ENCODE measurements at places on chromosomes 11 and 22.
A peak's percentile ranks its signal among the peaks of the same experiment; 100 is the strongest.

- no peak for DNase-seq
These were observed 8.2 kb downstream of the ARHGEF12 start for GRCh38 chr11:120344302-120345004.

DNA sequence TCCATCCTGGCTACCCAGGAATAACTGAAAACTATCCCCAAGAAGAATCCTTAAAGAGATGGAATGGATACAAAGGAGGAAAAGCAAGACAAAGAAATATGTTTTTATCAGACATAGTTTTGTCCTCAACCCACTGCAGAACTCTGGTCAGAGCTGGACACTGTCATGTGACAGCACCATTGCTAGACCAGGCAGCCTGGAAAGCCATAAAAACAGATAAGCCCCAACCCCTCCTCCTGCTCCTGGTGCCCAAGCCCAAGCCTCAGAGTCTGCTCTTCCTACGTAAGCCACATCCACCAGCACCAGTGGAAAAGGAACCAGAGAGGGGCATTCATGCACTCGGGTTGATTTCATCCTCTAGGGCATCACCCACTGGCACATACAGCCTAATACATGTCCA is 116.9 kb downstream of the TRIM29 start:
- DNase-seq, result no peak

- no peak for DNase-seq
These were observed 230.9 kb upstream of the UBASH3B start for GRCh38 chr11:122424636-122425035.

GRCh38 chr22:42069801-42070516 is 653 bp downstream of the NAGA start:
- DNase-seq, result no peak

- DNase-seq, result no peak
These were observed 70.7 kb downstream of the MN1 start for GRCh38 chr22:27730641-27731433.

GRCh38 chr11:100563541-100564280 is 123.4 kb upstream of the ARHGAP42 start:
- DNase-seq, result no peak

- DNase-seq, result no peak
These were observed 15.4 kb upstream of the SOX10 start for GRCh38 chr22:37999640-38000272.

- no peak for DNase-seq
These were observed 9.7 kb upstream of the FGF3 start for GRCh38 chr11:69828971-69829344.

- no peak for DNase-seq
These were observed 5.4 kb downstream of the KBTBD4 start for GRCh38 chr11:47573321-47573720.

DNA sequence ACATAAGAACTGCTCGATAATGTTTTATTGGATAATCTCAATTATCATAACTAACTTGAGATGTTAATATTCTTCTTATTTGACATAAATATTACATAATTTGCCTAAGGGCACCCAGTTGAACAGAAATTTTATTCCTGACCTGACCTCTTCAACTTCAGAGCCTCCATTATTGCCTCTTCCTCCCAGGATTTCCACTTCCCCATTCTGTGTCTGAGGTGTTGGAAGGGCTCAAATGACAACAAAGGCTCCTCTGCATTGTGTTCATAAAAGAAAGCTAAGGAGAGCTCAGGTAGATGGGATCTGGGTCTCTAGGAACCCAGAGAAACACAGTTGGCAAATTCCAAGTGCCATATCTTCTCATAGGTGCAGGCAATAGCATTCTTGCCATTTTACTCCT is 61.2 kb upstream of the ARHGAP20 start:
- no peak for DNase-seq

DNA sequence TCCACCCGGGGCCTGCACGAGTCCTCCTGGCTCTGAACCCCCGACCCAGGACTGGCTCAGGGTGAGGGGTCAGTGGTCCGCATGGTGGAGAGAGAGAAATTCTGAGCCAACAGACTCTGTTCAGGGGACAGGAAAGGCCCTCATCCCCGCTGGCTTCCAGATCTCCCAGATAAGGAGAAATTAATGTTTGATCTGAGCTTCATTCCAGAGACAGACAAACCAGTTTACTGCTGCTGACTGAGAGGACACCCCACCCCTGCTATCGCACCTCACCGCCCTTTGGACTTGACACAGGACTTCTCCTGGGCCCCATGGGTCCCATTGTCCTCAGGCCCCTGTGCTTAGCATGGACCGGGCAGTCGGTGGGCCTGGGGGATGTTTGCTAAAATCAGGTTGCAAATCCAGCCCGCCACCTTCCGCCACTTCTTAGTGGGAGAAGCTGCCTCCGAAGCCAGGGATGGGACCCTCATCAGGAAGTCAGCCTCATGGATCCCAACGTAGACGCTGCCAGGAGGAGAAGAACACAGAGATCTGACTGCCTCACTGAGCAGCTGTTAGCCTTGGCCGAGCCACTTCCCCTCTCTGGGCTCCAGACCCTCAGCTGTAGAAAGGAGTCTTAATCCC is 11.2 kb upstream of the UPK3A start:
- DNase-seq, result peak; percentile 98

DNA sequence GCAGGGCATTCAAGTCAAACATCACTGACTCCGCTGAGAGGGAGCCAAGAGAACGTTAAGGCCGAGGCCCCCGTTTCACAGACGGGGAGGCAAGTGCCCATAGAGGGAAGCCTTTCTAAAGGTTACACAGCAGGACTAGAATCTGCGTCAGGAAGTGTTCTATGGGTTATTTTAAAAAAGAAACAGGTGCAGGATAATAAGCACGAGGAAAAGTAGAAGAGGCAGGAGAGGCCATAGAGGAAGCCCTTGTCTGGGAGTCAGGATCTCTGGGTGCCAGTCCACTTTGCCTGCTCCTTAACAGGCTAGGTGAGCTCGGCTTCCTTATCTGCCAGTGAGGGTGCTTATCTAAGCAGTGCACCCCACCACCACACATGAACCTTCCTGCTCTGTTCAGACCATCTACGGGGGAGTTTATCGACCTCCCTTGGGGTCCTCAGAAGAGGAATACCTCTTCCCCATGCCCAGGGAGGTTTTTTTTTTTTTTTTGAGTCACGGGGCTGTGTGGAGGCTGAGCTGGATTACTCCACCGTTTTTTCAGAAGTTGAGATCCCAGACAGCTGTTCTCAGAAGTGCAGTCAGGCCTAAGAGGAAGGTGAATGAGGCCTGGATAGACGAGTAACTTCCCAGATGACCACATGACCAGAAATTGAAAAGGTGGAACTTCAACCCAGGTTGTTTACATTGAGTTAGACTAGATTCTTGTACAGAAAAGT is 1.2 kb upstream of the FCHSD2 start:
- peak; percentile 67 for DNase-seq

- DNase-seq, result peak; percentile 78
These were observed 14.0 kb downstream of the EP300 start for GRCh38 chr22:41106122-41106968.

- no peak for DNase-seq
These were observed 107.2 kb upstream of the E2F8 start for GRCh38 chr11:19347911-19348310.

GRCh38 chr11:19832086-19832750 is 119.6 kb downstream of the NAV2 start:
- no peak for DNase-seq

GRCh38 chr11:84865791-84866535 is 761.2 kb downstream of the DLG2 start:
- DNase-seq, result no peak

GRCh38 chr22:27389727-27390075 is 411.9 kb downstream of the MN1 start:
- DNase-seq, result no peak

DNA sequence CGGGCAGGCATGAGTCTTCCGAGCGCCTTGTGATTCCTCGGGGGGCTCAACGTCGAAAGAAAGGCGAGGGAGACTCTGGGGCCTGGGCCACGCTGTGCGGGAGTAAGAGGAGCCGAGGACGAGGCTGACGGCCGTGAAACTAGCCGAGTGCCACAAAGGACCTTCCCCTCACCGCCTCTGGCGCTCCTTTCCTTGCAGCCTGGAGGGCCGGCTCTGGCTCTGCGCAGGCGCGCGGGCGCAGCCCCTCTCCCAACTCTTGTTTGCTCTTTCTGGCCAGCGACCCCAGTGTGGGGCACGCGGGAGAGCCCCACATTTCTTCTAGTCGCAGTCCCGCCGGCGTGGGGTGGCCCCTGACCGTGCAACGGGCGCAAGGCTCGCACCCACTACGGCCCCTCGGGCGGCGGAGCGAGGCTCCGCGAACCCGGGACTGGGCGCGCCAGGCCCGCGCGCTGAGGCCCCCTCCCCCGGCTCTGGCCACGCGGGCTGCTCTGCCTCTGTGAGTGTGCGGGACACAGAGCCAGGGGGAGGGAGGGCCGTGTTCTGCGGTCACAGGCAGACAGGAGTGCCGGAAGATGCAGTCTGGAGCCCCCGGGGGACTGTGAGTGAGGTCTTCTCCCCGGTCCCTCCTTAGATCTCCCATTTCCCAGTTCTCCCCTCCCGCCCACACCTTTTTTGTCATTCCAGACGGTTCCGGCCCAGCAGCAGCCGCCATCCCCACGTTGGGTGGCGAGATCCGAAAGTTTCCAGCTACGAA is 1.0 kb upstream of the TOB2 start:
- peak; percentile 73 for DNase-seq

- no peak for DNase-seq
These were observed 446.9 kb upstream of the B3GAT1 start for GRCh38 chr11:134858783-134859480.

DNA sequence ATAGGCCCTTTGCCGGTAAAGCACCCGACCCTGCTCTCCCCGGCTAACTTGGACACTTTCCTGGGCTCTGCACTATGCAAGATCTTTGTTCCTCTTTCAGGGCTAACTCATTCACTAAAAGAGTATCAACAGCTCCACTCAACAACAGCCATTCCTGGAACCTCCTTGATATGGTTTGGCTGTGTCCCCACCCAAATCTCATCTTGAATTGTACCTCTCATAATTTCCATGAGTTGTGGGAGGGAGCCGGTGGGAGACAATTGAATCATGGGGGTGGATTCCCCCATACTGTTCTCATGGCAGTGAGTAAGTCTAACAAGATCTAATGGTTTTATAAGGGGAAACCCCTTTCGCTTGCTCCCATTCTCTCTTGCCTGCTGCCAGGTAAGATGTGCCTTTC is 330.0 kb downstream of the TENM4 start:
- no peak for DNase-seq

Measured in HepG2 (cell line).